ENCODE measurements at places on chromosomes 6 and 20.

DNA sequence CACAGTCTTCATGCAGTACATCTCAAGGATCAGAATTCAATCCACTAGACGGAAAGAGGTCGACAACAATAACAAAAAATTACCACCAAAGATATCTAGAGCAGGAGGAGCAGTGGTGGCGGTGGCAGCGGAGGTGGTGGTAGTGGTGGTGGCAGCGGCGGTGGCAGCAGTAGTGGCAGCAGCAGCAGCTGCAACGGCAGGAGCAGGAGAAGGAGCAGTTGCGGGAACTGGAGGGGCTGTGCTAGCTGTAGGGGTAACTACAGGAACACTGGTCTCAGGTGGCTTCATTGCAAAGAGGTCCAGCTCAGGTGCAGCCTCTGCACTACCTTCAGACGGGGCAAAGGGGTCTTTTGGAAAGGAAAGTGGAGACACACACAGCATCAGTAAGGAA is 81.1 kb downstream of the PRSS35 start:
- no peak for DNase-seq

DNA sequence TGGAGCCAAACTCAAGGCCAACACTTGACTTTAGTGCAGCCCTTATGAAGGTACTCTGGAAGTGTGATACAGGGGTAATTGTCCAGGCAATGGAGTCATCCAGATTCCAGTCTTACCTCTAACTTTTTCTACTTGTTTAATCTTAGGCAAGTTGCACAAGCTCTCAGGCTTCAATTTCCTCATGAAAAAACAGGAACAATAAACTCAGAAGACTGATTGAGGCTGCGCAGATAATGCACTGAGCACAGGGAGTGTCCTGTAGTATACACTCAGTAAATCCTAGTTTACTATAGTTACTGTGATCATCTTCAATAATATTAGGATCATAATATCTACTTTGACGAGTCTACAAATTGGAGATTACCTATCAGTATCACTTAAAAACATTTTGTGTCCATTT is 127.5 kb upstream of the SMLR1 start:
- no peak for DNase-seq

- DNase-seq: no peak
These were observed 628 bp downstream of the SLC35B2 start for GRCh38 chr6:44256775-44257024.

DNA sequence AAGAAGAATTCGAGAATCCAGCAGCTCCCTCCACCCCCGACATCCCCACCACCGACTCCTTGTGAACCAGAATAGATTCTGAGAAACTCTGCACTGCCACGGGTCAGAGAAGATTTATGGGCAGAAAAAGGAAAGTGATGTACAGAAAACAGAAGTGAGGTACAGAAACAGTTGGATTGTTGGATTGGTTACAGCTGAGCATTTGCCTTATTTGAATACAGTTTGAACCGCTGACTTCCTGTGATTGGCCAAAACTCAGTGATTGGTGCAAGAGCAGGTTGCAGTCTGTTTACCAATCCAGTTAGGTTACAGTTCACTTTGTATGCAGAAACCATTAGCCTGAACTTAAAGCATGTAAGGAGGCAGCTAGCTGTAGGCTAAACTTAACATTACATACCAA is 131.2 kb upstream of the HDDC2 start:
- DNase-seq: peak; percentile 11

DNA sequence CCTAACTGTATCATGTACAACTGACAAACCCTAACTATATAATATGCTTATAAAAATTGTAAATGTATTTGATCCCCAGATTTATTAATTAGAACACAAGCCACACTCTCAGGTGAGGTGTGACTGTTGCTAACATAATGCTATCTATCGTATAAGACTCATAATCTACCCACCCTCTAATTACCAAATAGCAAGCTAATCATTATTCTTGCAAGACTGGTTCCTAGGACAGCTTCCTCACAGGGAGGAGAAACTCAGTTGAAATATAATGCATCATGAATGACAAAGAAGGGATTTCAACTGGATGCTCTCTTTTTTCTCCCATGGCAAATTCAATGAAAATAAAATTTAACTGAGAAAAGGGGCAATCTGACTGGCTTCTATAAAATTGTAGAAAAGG is 35.4 kb downstream of the ELOVL4 start:
- no peak for DNase-seq

GRCh38 chr6:7604506-7604905 is 14.5 kb downstream of the SNRNP48 start:
- no peak for DNase-seq

DNA sequence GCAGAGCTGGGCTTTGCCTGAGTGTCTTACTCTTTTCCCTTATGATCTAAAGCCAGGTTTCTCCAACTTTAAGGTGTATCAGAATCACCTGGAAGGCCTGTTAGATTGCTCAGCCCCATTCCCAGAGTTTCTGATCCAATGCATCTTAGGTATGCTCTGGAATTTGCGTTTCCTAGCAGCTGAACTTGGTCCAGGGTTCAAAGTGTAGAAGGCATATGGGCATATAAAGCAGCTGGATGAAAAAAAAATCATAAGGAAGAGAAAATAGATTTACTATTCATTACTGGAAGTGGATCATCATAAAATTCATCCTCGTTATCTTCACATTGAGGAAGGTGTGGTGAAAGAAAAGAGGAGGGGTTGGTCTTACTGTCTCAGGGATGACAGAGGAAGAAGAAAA is 56.8 kb upstream of the CDKAL1 start:
- no peak for DNase-seq

Measured in head of caudate nucleus (tissue), 42 donors.